ENCODE measurements at places on chromosomes 13 and 19.

DNA sequence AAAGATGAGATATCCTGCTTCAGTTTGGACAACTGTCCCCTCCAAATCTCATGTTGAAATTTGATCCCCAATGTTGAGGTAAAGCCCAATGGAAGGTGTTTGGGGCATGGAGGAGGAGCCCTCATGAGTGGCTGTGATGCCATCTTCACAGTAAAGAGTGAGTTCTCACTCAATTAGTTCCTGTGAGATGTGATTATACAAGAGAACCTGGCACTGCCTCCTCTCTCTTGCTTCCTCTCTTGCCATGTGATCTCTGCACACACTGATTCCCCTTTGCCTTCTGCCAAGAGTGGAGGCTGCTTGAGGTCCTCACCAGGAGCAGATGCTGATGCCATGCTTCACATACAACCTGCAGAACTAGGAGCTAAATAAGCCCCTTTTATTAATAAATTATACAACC lies 86.9 kb downstream of the HSPH1 start:
- no peak for DNase-seq

DNA sequence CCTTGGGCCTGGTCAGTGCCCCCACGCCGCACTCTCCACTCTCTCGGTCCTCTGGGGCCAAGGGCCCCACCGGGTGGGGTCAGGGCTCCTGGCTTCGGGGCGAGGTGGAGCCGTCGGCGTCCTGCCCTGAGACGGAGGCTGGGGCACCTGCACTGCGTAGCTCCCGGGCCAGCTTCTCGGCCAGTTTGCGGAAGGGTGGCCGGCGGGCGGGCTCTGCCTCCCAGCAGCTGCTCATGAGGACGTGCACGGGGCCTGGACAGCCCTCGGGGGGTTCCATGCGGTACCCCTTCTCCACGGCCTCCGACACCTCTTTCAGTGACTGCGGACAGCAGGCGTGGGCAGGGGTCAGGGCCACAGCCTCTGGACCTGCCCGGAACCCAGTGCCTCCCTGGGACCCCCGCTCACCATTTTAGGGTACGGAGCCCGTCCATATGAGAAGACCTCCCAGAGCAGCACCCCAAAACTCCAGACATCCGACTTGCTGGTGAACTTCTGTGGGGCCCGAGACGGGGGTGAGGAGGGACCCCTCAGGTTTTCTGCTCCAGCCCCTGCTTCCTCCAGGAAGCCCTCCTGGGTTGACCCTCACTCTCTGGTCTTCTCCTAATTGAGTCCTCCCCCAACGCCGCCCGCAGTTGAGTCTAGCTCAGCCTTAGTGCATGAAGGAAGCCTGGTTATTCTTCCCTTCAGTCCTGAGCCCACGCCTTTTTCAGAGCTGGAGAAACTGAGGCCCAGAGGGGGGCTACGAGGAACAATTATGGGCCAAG lies 6.3 kb upstream of the RAX2 start:
- no peak for DNase-seq

DNA sequence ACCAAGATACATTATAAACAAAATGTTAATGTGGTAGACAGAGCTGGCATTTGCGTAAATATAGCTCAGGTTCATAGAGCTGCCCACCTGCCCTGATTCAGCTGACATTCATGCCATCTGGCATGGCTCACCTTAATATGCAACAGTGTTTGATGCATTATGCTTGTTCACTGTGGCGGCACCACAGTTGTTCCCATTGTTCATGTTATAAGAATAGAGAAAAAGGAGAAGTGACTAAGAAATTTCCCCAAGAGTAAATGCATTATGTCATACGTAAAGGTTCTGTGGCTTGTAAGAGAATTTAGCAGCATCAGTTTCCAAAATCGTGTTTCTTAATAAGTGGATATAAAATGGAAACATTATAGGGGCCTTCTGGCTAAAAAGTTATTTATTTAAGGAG lies 4.5 kb downstream of the CCNA1 start:
- DNase-seq, result peak; percentile 77

DNA sequence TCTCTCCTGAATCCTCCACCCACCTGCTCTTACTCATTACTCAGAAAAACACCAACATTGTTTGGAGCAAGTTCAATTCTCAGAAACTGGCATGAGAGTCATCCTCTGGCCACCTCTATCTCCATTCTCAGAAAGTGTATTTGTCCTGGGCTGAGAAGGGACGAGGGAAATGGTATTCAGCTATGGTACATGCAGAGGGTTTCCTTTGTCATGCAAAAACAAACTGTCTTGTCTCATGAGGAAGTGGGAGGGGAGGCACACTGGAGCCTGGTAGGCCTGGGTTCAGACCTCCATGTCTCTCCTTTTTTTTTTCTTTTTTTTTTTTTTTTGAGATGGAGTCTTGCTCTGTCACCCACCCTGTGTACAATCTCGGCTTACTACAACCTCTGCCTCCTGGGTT lies 31.9 kb upstream of the LILRA2 start:
- no peak for DNase-seq

GRCh38 chr19:8332976-8333766 lies 9.9 kb downstream of the KANK3 start:
- DNase-seq, result no peak

GRCh38 chr13:30165796-30166195 lies 141.6 kb downstream of the KATNAL1 start:
- DNase-seq, result no peak

- DNase-seq, result no peak
Observed at GRCh38 chr13:87677043-87677495, 5.9 kb downstream of the SLITRK5 start.

DNA sequence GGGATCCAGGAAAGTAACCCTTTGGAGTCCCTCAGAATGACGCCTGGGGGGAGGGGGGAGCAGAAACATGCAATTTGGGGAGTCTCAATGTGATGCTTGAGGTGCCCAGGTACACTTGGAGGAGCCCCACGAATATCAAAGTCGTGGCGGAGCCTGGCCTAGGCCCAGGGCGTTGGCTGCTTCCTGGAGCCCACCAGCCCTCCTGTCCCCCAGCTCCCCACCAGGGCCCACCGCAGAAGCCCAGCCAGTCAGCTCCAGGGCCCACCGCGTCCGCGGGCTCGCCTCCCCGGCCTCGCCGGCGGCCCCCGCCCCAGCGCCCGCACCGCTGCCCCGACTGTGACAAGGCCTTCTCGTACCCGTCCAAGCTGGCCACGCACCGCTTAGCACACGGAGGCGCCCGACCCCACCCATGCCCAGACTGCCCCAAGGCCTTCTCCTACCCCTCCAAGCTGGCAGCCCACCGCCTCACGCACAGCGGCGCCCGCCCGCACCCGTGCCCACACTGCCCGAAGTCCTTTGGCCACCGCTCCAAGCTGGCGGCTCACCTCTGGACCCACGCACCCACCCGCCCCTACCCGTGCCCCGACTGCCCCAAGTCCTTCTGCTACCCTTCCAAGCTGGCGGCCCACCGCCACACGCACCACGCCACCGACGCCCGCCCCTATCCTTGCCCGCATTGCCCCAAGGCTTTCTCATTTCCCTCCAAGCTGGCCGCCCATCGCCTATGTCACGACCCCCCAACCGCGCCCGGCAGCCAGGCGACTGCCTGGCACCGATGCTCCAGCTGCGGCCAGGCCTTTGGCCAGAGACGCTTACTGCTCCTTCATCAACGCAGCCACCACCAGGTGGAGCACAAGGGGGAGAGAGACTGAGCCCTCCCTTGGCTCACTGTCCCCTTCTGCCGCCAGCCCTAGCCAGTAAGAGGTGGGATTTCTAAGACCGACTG lies 2.1 kb downstream of the ZNF575 start:
- DNase-seq, result peak; percentile 37

DNA sequence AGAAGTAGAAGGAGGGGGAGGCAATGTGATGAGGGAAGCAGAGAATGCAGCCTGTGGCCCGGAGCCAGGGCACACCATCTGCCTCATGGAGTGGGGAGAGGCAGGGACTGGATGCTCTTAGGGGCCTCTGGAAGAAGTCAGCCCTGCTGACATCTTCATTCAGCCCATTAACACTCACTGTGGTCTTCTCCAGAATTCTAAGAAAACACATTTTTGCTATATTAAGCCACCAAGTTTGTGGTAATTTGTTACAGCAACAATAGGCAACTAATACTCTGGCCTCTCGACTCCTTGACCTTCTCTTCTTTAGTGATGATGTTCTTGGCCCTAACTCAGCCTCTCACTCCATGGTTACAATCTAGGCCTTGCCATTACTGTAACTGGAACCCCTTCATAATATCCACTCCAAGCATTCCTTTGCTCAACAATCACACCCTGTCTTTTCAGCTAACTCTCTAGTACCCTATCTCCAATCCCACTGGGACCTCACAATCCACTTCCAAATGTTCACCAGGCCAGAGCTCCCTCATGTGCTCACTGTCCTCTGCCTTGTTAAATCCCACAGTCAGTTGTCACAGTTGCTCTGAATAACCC lies 98.5 kb downstream of the MIPEP start:
- no peak for DNase-seq

DNA sequence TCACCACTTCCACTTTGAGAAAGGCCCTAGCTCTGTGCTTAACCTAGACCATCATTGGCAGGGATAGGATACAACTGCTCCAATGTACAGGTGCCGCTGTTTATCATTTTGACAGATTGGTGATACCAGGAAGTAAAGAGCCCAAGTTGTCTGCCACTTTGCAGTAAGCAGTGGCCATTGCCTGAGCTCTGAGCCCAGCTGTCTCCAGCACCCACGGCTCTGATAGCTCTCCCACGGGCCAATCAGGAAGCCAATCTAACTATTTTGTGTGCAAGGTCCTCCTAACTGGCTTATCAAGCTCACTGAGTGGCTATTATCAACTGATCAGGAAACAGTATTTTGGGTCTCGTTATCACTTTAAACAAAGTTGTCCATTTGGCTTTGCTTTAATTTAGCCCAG lies 181.1 kb downstream of the DCT start:
- no peak for DNase-seq

DNA sequence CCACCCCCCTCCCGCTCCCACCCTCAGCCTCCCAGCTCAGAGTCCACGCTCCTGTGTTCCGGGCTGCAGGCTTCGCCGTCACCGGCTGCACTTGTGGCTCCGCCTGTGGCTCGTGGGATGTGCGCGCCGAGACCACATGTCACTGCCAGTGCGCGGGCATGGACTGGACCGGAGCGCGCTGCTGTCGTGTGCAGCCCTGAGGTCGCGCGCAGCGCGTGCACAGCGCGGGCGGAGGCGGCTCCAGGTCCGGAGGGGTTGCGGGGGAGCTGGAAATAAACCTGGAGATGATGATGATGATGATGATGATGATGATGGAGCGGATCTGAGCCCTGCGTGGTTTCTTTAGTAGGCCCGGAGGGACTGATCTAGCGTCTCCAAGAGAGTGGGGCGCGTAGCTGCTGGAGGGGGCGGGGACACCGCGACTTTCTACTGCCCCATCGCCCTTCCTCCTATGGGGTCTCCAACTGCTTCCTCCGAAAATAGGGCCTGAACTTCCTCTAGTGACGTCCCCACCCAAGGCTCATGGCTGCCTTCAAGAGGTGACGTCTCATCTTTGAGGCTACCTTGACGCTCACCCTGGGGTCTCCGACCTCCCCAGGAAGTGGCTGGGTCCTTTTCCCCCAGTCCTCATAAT lies 1.4 kb downstream of the RETN start:
- DNase-seq, result peak; percentile 53

- no peak for DNase-seq
Observed at GRCh38 chr19:10516671-10517286, 468 bp downstream of the S1PR5 start.

GRCh38 chr13:37601648-37602440 lies 3.3 kb upstream of the POSTN start:
- no peak for DNase-seq

DNA sequence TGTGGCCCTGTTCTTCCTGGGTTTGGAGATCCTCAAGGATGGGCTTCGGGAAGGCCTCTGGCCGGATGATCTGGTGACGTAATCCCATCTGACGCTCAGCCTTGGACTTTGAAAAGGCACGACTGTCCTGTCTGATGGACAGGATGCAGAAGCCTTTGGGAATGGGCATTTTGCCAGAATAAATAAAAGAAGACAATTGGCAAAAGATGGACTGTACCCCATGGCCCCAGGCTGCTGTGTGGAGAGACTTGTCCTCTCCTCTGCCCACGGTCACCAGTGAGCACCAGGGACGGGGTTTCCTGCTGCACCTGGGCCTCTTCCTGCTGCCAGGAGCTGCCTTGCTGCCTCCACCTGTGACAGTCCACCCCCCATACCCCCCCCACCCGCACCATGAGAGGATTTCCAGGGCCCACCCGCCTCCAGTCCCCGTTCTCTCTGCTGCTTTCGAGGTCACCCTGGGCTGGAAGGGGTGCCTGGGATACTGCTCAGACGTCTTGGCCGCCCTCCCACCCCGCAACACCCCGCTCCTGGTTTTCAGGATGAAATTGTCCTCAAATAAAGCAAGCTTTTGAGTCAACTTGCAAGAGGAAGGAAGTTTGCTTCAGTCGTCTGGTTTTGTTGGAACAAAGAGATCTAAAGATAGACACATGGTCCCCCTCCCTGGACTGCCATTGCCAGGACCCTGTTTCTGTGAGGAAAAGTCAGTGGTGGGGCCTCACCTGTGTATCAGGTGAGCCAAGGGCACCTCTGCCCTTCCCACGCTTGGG lies 40.9 kb downstream of the MCF2L start:
- DNase-seq, result no peak

- DNase-seq, result peak; percentile 94
Observed at GRCh38 chr13:36418022-36418805, 14.1 kb upstream of the CCNA1 start.

- DNase-seq, result no peak
Observed at GRCh38 chr13:77337159-77337558, 10.3 kb upstream of the MYCBP2 start.

GRCh38 chr19:14310055-14310454 lies 71.2 kb upstream of the ADGRE5 start:
- DNase-seq, result peak; percentile 82

GRCh38 chr19:982567-983170 lies 1.5 kb upstream of the WDR18 start:
- DNase-seq, result peak; percentile 58

DNA sequence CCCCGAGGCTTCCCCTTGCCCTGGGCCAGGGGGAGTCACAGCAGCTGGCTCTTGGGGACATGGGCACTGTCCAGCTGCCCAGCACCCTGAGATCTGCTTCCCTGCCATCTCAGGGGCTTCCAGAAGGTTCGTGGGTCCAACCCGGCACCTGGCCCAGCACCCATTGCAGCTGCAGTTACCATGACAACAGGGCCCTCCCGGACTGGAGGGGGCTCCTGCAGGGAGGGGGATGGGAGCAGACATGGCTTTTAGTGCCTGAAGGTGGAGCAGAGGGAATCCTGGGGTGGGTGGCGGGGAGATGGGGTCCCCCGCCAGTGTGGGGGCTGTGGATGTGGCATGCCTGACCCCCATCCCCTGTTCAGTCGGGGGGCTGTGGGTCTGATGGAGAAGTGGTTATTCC lies 14.7 kb downstream of the PIN1 start:
- no peak for DNase-seq

- peak; percentile 34 for DNase-seq
Observed at GRCh38 chr19:7904074-7905020, 670 bp downstream of the MAP2K7 start.
